ENCODE measurements at places on chromosomes 16 and 17.

- no peak for DNase-seq
These were observed 68.1 kb upstream of the GRIN2A start for GRCh38 chr16:10250137-10250828.

- no peak for DNase-seq
These were observed 12.2 kb upstream of the CCL5 start for GRCh38 chr17:35892091-35893035.

DNA sequence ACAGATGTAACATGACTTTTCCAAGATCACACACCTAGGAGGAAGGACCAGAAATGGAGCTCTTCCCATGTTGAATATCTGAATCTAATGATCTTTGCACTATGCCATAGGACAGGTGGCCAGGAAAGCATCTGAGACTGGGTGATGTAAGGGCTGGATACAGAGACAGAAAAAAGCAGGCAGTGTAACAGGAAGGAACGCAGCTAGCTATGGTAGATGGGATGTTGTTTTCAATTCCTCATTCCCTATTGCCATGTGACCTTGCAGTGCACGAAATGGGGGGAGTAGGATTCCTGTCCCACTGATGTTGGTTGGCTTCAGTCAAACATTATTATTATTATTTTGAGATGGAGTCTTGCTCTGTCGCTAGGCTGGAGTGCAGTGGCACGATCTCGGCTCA, 3.7 kb upstream of the NPIPB15 start:
- DNase-seq: no peak

DNA sequence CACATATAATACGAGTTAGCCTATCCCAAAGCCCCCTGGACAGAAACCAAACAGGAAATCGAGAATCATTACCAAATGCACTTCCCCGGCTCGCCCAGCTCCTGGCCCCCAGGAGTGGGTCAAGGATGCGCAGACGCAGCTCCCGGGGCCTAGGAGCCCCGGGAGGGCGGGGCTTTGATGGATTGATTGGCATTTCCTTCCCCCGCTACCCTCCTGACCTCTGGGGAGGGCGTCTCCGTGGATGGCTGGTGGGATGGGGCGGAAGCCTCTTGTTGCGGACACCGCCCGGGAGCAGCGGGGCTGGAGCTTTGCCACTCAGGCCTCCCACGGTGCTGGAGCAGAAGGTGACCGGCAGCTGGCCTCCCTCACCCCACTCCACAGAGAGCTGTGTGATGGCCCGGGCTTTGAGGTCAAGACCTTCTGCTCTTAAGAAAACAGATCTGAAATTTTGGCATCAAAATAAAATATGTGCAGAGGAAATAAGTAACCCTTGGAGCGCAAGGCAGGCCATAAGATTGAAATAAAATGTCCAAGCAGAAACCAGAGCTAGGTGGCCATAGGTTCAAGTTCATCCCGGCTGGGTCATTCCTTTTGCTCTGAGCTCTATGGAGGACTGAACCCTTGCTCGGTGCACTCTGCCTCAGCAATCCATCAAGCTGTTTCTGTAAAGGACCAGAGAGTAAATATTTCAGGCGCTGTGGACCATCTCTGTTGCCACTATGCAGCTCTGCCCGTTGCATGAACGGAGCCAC, 262.3 kb downstream of the SOX9 start:
- no peak for DNase-seq

GRCh38 chr17:67258821-67259468, 13.9 kb upstream of the HELZ start:
- DNase-seq: no peak

- no peak for DNase-seq
These were observed 152.6 kb downstream of the PRKCA start for GRCh38 chr17:66455060-66455459.

DNA sequence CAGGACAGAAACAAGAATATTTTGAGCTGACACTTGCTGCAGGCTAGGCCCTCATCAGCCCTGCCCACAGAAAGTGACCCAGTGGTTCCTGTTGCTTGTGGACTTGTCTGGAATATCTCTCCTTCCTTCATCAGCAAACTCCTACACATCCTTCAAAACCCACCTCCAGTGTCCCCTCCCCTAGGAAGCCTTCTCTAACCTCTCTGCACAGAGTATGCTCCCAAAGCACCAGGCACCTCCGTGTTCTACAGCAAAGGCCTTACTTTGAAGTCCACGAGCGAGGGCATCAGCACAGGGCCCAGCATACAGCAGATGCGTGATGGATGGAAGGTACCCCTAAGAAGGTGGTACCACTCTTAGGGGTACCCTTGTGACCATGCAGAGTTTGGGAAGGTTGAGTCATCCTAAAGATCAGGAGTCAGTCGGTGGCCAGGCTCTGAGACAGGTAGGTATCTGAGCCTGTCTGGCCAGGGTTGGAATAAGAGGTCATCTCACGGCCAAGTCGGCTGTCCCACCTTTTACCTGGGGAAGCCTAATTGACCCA, 2.0 kb downstream of the CCDC102A start:
- DNase-seq: no peak

DNA sequence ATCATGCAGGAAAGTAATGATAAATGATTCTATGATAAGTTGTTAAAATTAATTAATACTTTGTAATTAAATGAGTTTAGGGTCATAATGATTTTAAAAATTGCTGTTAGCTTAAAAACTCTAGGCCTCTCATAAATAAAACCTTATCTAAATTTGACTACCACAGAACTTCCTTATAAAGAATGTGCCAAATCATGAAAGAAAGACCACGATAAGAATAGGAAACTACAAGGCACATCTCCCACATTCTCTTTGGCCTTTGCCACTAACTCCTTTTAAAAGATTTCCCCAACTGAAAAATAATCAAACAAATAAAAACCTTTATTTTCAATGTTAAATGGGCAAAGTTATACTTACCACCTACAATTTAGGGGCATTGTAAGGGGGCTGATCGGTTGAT, 164.6 kb upstream of the C17orf78 start:
- no peak for DNase-seq

- no peak for DNase-seq
These were observed 20.6 kb downstream of the TPPP3 start for GRCh38 chr16:67372664-67373063.

DNA sequence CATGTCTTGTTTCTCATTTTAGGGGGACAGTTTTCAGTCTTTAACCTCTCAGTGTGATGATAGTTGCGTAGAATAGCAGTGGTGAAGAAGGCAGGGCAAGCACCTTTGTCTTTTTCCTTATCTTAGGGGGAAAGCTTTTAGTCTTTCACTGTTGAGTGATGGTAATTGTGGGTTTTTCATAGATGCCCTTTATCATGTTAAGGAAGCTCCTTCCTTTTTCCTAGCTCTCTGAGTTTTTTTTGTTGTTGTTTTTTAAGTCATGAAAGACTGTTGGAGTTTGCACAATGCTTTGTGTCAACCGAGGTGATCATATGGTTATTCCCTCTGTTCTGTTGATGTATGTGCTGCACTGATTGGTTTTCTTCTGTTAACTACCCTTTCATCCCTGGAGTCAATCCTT, 15.7 kb downstream of the NOL11 start:
- no peak for DNase-seq

DNA sequence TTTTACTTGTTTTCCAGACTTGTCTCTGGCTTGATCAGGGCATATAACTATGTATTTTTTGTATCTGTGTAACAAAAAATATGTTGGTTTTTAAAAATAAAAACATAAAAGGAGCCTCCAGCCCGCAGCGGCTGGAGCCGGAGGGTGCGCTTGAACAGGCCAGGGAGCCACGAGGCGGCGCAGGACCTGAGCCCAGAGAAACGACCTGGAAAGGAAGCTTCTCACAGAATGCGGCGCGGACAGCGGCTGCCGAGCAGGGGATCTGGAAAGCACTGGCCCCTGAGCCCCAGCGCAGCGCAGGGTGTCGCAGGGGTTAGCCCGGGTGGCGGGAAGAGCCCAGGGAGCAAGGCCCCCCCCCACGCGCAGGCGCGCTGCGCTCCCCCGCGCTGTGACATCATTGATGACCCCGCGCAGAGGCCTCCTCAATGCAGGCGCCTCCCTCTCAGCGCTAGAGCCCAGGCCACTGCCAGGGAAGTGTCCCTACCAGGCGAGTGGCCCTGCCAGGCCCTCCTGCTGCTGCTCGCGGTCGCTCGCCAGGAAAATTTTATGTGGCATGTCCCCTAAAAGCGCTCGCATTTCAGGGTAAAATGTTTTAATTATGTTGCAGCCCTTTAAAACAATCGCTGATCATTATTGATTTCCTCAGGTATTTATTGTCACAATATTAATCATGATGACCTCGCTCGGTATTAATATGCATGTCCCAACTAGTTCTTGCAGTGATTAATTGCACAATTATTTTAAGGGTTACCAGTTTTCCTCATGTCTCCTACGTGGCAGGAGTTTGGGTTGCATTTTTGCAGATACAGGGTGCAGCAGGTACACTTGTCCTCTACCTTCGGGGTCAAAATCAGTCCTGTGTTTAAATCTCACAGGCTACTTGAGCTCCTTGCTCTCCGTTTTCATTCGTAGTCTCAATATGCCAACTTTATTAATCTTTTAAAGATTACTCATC, 134.2 kb downstream of the USP22 start:
- peak; percentile 87 for DNase-seq

- DNase-seq: peak; percentile 50
These were observed 37.2 kb upstream of the RGS9 start for GRCh38 chr17:65099941-65100315.

DNA sequence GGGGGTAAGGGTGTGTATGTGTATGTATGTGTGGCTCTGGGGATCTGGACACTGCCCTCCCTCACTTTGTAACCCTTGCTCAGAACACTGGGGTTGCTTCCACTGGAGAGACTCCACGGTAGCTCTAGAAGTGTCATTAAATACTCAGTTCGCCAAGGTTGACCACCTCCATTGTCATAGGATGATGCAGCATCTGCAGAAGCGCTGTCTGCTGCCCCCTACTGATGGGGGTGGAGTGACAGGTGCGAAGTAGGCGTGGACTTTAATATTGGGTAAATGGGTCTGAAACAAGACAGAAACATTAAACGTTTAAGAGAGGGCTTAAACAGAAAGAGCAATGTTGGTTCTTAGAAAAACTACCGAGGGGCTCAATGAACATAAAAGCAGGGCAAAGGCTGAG, 35.5 kb upstream of the STAC2 start:
- DNase-seq: no peak

GRCh38 chr17:77571155-77571981, 387.1 kb upstream of the TNRC6C start:
- DNase-seq: peak; percentile 22

DNA sequence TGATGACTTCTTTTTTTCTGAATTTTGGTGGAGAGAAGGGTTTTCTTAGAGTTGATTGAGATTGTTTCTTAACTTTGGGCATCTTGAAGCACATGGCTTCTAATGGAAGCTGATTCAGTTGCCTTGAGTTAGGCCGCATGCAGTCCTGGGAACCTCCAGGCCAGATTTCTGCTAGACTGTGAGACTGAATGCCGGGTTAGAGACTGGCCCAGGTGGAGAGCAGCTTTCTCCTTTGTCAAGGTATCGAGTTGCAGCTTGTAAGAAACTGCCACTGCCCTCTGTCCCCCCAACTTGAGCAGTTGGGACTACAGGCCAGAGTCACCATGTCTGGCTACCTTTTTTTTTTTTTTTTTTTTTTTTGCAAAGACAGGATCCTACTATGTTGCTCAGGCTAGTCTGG, 77.6 kb downstream of the CLEC16A start:
- no peak for DNase-seq

GRCh38 chr17:81148986-81149533, 16.2 kb upstream of the PVALEF start:
- no peak for DNase-seq

DNA sequence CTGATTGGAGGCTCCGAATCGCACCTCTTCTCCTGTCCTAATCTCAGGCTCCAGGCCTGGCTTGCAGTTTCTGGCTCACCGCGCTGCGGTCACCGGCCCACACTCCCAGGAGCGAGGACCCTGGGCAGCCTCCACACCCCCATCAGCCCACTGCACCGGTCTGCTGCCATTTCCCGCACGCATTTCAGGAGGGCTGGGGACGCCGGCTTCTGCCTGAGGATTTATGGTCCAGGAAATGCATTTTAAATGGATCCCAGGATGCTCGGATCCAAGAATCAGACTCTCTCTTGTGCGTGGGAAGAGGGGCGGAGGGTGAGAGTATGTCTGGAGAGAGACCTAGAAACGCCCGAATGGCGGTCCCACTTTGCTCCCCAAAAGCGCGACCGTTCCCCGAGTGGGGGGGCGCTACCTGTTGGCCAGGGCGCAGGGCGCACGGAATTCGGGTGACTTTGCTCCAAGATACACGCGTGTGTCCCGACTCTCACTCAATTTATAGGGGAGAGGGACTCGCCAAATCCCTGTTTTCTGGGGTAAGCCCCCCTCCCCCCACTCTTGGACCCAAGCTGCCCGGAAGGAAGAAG, 817 bp upstream of the JPH3 start:
- DNase-seq: no peak

GRCh38 chr17:74981979-74982662, 5.3 kb upstream of the CDR2L start:
- DNase-seq: peak; percentile 84

- DNase-seq: no peak
These were observed 1.3 kb upstream of the SCN4A start for GRCh38 chr17:63973930-63974593.

DNA sequence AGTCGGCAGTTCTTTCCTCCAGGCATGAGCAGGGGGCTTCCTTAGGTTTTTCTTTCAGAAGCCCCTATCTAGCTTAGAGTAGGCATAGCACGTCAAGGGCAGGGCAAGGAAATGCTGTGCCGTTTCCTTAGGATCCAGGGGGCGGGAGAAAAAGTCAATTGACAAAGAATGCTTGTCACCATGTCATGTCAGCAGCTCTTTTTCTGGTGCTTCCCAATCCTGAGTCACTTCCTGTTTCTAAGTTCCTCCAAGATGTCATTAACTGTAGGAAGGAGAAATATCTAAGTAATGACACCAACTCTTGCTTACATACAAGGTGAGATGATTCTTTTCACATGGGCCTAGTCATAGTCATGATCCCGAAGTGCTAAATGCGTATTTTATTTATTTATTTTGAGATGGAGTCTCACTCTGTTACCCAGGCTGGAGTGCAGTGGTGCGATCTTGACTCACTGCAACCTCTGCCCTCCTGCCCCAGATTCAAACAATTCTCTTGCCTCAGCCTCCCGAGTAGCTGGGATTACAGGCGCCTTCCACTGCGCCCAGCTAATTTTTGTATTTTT, 35.2 kb downstream of the GJC1 start:
- DNase-seq: no peak

GRCh38 chr16:85461022-85461813, 151.9 kb upstream of the GSE1 start:
- DNase-seq: no peak

DNA sequence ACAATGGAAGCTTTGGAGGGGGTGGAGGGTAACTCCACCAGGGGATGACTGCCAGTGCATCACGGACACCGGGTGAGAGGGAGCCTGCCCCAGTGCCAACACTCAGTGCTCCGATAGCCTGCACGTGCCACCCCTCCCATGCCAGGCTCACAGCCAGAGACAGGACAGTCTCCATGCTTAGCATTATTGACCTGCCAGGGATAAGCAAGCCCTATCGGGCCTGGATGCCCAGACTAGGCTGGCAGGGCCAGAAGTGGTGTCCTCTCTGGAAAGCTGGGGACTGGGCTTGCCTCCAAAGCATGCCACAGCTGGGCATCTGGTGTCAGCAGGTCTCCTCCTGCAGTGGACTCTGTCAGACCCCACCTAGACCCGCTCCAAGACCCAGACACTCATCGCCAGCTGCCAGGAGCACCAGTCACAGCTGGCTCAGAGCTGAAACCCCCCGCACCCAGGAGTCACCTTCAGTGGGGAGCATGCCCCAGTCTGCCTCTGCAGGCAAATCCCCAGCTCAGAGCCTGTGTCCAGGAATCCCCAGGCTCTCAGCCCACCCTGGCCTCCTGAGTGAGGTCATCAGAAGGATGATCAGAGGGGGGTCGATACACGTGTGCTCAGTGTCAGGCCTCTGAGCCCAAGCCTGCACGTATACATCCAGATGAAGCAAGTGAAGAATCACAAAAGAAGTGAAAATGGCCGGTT, 1.8 kb upstream of the RHBDF1 start:
- DNase-seq: no peak

Data from activated naive CD8-positive, alpha-beta T cell treated with anti-CD3 and anti-CD28 coated beads, Interleukin-2, amount 10 ng/mL, durations not matched to agents 7 days and 5 days (primary cell).